ENCODE measurements at places on chromosomes 6 and 20.

DNA sequence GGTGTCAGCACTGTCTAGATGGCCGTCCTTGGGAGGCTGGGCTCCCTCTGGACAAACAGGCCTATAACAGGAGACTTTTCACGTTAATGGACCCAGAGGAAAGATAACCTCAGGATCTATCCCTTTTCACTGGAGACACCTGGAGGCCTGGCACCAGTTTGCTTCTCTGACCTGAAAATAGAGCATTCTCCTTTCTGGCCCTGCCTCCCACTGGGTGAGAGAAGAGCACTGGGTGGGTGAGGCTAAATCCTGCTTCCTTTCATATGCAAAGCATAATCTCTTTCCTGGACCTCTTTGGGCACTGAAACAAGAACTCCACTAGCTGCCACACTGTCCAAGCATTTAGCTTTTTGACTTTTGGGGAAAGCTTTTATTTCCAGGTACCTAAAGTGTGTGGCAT is 78.3 kb downstream of the FOXO3 start:
- H3K36me3 ChIP-seq = no peaks in the 10 kb centered on the region
- no peaks in the 10 kb centered on the region for H3K27me3 ChIP-seq
- no peak overlapping the region for H3K4me3 ChIP-seq
- no peak overlapping the region for H3K27ac ChIP-seq
- DNase-seq = no peak
- H3K4me1 ChIP-seq = no peaks in the 10 kb centered on the region

- DNase-seq = no peak
- H3K36me3 ChIP-seq = no peaks in the 10 kb centered on the region
- no peaks in the 10 kb centered on the region for H3K27me3 ChIP-seq
- H3K4me3 ChIP-seq = no peak overlapping the region
These were observed 244.9 kb downstream of the THBS2 start for GRCh38 chr6:169008641-169009257.

DNA sequence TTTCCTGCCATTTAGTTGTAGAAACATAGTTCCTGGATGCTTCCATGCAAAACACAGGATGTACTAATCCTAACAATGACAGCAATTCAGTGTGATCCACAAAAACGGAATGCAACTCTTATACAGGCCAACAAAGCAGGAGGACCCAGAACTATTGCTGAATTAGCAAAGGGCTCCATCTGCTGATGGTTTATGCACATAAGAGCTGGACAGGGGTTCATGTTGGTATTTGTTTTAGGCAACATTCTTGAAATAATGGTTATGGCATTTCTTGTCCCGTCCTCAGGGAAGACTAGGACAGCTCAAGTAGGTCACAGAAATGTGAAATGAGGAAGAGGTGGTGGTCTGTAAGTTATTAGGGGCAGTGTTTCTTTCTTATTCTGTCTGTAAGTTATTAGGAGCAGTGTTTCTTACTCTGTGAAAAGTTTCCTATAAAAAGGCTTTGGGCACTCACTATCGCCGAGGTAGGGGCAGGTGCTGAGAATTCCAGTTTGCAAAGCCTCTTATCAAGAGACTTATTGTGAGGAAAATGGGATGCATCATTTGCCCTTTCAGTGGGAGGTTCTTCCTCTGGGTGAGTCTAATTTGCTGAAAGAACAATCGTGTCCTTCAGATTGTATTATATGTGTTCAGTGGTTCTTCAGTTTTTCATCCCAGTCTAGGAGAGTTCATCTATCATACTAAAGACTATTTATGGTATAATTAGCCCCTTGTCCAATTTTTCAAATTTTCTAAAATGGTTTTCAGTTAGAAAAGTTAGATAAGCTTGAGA is 171.1 kb downstream of the MCHR2 start:
- peak; percentile 50 for DNase-seq
- no peaks in the 10 kb centered on the region for H3K4me1 ChIP-seq
- no peak overlapping the region for H3K4me3 ChIP-seq
- no peak overlapping the region for H3K27ac ChIP-seq
- H3K36me3 ChIP-seq = no peaks in the 10 kb centered on the region

GRCh38 chr6:170111816-170112582 is 178.9 kb downstream of the DLL1 start:
- H3K27ac ChIP-seq = no peak overlapping the region
- no peak overlapping the region for H3K4me3 ChIP-seq
- no peak for DNase-seq
- H3K4me1 ChIP-seq = no peaks in the 10 kb centered on the region
- H3K36me3 ChIP-seq = no peaks in the 10 kb centered on the region

GRCh38 chr6:12715437-12715836 is 1.1 kb upstream of the PHACTR1 start:
- no peak overlapping the region for H3K4me3 ChIP-seq
- H3K4me1 ChIP-seq = no peaks in the 10 kb centered on the region
- DNase-seq = no peak
- H3K27me3 ChIP-seq = peaks cover 7% of the 10 kb centered on the region
- H3K36me3 ChIP-seq = no peaks in the 10 kb centered on the region

- H3K36me3 ChIP-seq = no peaks in the 10 kb centered on the region
- H3K4me3 ChIP-seq = peak overlapping the region; percentile 4
- peak; percentile 90 for DNase-seq
- no peaks in the 10 kb centered on the region for H3K27me3 ChIP-seq
These were observed 10.9 kb downstream of the ARFGEF2 start for GRCh38 chr20:48932375-48932941.

- H3K27me3 ChIP-seq = no peaks in the 10 kb centered on the region
- no peak for DNase-seq
- peaks cover 6% of the 10 kb centered on the region for H3K4me1 ChIP-seq
- peak overlapping the region; percentile 99 for H3K27ac ChIP-seq
- peak overlapping the region; percentile 77 for H3K4me3 ChIP-seq
- H3K36me3 ChIP-seq = no peaks in the 10 kb centered on the region
These were observed 61.1 kb downstream of the FAM217A start for GRCh38 chr6:4017834-4018170.

- no peak overlapping the region for H3K4me3 ChIP-seq
- no peak overlapping the region for H3K27ac ChIP-seq
- H3K36me3 ChIP-seq = no peaks in the 10 kb centered on the region
- H3K27me3 ChIP-seq = no peaks in the 10 kb centered on the region
These were observed 193.0 kb upstream of the SGK1 start for GRCh38 chr6:134510920-134511319.

DNA sequence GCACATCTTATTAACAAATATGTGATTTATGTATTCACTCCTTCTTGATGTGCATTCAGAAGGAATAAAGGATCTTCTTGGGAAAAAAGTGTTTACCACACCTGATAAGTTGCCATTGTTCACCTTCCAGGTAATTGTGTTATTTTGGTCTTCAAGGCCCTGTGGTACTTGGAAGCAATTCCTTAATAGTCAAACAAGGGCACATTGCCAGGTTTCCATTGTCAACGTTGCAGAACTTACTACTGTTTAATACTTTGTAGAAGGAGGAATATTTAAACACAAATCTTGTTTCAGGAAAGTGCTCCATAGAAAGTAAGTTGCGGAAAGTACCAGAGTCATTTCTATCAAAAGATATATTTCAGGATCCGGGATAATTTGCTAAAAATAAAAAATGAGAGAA is 129.5 kb upstream of the SGK1 start:
- H3K27ac ChIP-seq = no peak overlapping the region
- H3K4me1 ChIP-seq = no peaks in the 10 kb centered on the region
- no peak for DNase-seq
- H3K36me3 ChIP-seq = no peaks in the 10 kb centered on the region

GRCh38 chr20:21453690-21454089 is 56.4 kb upstream of the NKX2-4 start:
- no peaks in the 10 kb centered on the region for H3K36me3 ChIP-seq
- no peak overlapping the region for H3K27ac ChIP-seq
- DNase-seq = no peak
- no peaks in the 10 kb centered on the region for H3K27me3 ChIP-seq

DNA sequence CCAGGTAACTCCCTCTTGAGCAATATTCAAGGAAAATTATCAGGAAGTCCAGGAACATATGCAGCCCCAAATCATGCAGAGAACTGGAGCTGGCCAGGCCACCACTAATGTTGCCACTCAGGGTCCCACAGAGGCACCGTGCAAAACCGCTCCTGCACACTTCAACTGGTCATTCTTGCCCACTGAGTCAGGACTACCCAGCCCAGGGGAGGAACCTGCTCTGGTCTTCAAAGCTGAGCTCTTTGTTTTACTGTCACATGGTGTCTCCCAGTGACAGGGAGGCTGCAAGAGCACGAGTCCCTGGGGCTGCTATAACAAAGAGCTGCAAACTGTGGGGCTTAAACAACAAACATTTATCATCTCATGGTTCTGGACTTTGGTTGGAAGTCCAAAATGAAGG is 336.0 kb upstream of the PRDM1 start:
- no peaks in the 10 kb centered on the region for H3K36me3 ChIP-seq
- H3K4me3 ChIP-seq = no peak overlapping the region
- no peaks in the 10 kb centered on the region for H3K27me3 ChIP-seq
- no peak overlapping the region for H3K27ac ChIP-seq

DNA sequence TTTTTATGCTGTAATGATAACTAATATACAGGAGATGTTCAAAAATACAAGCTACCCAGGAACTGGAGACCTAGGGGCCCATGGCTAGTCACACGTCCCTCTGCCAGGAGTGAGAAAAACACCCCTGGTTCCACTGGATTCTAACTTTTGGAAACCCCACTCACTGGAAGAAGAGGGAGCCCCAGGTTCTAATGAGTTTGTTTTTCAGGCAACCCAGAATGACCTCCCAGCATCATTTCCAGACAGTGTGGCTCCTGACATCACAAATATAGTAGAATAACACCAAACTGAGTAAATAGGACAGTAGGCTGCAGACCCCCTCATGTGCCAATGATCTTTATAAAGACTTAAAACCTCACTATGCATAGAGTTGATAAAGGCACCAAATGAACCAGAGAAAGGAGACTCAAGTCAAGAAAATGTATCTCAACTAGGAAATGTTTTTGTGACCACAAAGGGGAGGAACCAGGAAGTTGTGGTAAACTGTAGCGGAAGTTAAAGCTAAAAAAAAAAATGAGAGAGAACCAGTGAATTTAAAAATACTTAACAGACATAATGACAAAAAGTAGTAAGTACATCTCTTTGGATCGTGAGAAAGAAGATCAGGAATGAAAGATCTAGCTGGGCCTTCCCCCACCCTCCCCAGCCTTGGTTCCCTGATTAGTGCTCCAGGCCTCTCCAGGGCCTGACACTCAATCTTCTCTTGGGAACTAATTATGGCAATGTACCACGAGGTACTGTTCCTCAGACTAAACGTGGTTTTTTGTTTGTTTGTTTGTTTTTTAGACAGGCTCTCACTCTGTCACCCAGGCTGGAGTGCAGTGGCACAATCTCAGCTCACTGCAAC is 19.8 kb downstream of the HLA-E start:
- H3K4me1 ChIP-seq = no peaks in the 10 kb centered on the region
- no peak overlapping the region for H3K4me3 ChIP-seq
- no peaks in the 10 kb centered on the region for H3K36me3 ChIP-seq
- H3K27ac ChIP-seq = peak overlapping the region; percentile 63

DNA sequence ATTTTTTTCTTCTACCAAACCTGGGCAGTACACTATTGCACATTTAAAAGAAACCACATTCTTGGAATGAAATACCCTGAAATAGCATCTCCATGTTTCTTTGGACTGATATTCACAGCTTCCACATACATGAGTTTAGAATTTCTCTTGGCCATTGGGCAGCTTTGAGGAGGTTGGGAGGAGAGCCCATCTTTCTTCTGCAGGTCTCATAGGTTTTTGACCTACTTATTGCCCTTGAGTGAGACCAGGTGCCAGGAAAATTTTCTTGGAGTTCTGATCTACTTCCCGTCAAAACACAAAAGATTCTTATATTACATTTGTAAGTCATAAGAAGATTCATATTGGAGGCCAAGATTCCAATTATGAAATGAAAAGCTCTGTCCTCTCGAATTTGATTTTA is 212.0 kb downstream of the IBTK start:
- H3K27me3 ChIP-seq = no peaks in the 10 kb centered on the region
- no peaks in the 10 kb centered on the region for H3K4me1 ChIP-seq

GRCh38 chr20:25013478-25014380 is 21.2 kb upstream of the APMAP start:
- no peak overlapping the region for H3K27ac ChIP-seq
- no peak for DNase-seq
- no peak overlapping the region for H3K4me3 ChIP-seq
- no peaks in the 10 kb centered on the region for H3K27me3 ChIP-seq

DNA sequence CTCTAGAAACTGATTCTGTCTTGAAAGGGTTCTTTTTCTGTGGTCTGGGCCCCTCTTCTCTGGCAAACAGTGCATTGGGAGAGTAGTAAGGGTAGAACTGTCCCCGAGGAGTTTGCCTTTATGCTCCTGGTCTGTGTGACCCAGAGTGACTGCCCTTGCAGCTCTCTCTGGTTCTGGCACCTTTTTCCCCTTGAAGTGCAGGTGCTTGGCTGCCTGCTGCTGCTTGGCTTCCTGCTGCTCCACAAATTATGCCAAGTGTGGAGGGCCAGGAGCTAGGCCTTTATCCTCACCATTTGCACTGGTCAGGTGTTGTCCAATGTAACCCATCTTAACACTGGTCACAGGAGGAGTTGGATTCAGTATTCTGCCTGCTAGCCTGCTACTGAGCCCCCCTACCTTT is 11.2 kb downstream of the KIZ start:
- H3K4me1 ChIP-seq = no peaks in the 10 kb centered on the region
- H3K36me3 ChIP-seq = peaks cover 2% of the 10 kb centered on the region
- H3K4me3 ChIP-seq = no peak overlapping the region
- H3K27me3 ChIP-seq = no peaks in the 10 kb centered on the region
- no peak overlapping the region for H3K27ac ChIP-seq

GRCh38 chr20:34564833-34565232 is 6.3 kb downstream of the MAP1LC3A start:
- H3K27ac ChIP-seq = no peak overlapping the region
- DNase-seq = no peak
- H3K27me3 ChIP-seq = no peaks in the 10 kb centered on the region
- no peak overlapping the region for H3K4me3 ChIP-seq
- no peaks in the 10 kb centered on the region for H3K4me1 ChIP-seq

GRCh38 chr6:129662980-129663431 is 47.0 kb downstream of the ARHGAP18 start:
- no peak overlapping the region for H3K4me3 ChIP-seq
- H3K4me1 ChIP-seq = peaks cover 20% of the 10 kb centered on the region
- no peaks in the 10 kb centered on the region for H3K36me3 ChIP-seq

GRCh38 chr20:57770852-57771720 is 61.3 kb upstream of the PMEPA1 start:
- H3K36me3 ChIP-seq = no peaks in the 10 kb centered on the region
- H3K4me1 ChIP-seq = no peaks in the 10 kb centered on the region
- DNase-seq = no peak
- H3K27me3 ChIP-seq = no peaks in the 10 kb centered on the region
- H3K4me3 ChIP-seq = no peak overlapping the region

GRCh38 chr6:166955865-166956443 is 396 bp downstream of the RNASET2 start:
- peak overlapping the region; percentile 27 for H3K27ac ChIP-seq
- no peaks in the 10 kb centered on the region for H3K27me3 ChIP-seq
- peaks cover 3% of the 10 kb centered on the region for H3K4me1 ChIP-seq
- DNase-seq = no peak

DNA sequence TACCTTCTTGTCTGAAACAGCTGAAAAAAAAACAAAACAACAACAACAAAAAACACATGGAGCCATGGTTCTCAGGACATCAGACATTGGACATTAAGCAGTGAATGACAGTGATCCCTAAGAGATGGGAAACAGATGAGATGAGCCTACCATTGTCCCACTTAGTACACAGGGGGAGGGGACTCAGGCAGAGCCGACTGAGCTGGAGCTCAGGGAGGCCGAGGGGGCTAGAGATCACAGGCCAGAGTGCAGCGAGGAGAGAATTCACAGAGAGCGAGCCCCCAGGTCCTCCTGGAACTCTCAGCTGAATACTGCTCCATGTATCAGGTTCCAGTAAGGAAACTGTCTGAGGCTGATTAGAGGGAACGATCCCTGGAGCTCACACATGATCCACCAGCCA is 134.6 kb downstream of the GRM4 start:
- no peaks in the 10 kb centered on the region for H3K27me3 ChIP-seq
- no peaks in the 10 kb centered on the region for H3K36me3 ChIP-seq
- H3K27ac ChIP-seq = no peak overlapping the region
- H3K4me3 ChIP-seq = no peak overlapping the region
- no peak for DNase-seq
